Stimulated activated CD4-positive, alpha-beta T cell treated with anti-CD3 and anti-CD28 coated beads, TNF-alpha, amount 100 ng/mL, for 4 hours (primary cell): ENCODE measurements at places on chromosomes 13 and 19.

- DNase-seq = no peak
These were observed 21.9 kb downstream of the ZSWIM4 start for GRCh38 chr19:13817018-13817614.

GRCh38 chr19:44517146-44517545, 12.3 kb downstream of the CEACAM20 start:
- no peak for DNase-seq

DNA sequence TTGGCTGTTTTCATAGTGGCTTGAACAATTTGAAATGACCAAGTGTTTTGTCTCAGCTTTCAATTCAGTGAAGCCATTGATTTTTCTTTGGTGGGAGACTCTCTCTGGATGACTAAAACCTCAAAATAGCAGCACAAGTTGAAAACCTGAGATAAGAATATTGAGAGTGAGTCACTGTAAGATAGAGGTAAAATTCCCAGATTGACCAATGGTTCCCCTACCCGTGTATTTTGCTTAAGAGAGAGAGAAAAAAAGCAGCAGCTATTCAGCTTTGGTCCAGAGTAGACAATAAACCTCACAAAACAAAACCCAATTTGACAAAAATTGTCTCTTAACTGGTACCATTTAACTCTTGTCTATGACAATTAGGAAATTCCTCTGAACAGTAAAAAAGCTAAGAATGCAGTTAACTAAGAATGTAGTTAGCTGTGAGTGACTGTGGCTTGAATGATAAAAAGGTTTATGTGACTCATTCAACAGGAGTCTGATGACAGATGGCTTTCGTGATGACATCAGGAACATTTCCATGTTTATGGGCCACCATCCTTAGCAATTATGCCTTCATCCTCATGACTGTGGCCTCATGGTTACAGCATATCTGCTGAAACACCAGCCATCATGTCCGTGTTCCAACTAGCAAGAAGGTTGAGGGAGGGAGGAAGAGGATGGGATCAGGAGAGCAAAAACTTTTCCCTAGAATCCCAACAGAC, 356.9 kb downstream of the NDFIP2 start:
- no peak for DNase-seq

DNA sequence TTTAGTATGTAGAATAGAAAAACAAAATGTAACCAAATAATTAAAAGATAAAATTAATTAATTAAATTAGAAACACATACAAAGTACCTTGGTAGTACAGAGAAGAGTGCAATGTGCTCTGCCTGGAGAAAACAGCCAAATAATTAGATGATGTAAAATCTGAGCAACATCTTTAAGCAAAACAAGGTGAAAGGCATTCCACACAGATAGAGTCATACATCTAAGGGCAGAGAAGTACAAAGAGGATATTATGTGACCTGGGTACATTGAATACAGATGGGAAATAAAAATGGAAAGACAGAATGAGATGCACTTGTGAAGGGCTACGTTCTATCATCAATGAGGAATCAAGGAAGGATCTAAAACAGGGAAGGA, 25.2 kb upstream of the FNDC3A start:
- no peak for DNase-seq
